ENCODE measurements at places on chromosomes 6 and 20.

- DNase-seq = no peak
Observed at GRCh38 chr20:7452890-7453289, 487.4 kb downstream of the HAO1 start.

- no peak for DNase-seq
Observed at GRCh38 chr6:125987026-125987617, 782 bp downstream of the TRMT11 start.

DNA sequence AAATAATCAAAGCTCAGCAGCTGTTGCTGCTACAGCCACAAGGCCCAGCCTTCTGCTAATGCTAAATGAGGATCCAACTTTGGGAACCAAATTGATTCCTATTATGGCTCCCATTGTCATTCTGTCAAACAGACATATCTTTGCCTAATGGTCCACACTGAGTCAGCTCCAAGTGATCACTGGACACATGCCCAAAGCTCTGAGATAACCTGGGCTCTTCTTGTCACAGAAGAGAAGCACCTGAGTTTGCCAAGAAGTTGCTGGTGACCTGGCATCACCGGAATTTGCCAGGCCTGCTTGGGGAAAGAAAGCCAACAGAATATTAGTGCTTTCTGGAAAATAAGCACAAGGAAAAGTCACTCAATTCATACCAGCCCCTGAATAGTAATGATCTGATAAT, 5.8 kb downstream of the TNFRSF21 start:
- no peak for DNase-seq

- peak; percentile 51 for DNase-seq
Observed at GRCh38 chr6:27838945-27839625, 73.1 kb downstream of the OR2B2 start.

- no peak for DNase-seq
Observed at GRCh38 chr6:27797960-27798359, 114.2 kb downstream of the OR2B2 start.

All from progenitor cell of endocrine pancreas (in vitro differentiated cells).